Left lung (tissue), 14 donors: ENCODE measurements at places on chromosomes 11 and 22. TPM values are rescaled to one million over a fixed set of nuclear protein-coding genes. Genes with fewer than 3 reads are reported as not detected.
A peak's percentile ranks its signal among the peaks of the same experiment; 100 is the strongest.

MUC6 gene
- 0.74 TPM for polyA plus RNA-seq

OSBP gene
- polyA plus RNA-seq: 44.2 TPM

MS4A4E gene
- 1.2 TPM for polyA plus RNA-seq

BAIAP2L2 gene
- polyA plus RNA-seq: 1.1 TPM

CCDC116 gene
- polyA plus RNA-seq: 0.90 TPM

GRCh38 chr11:131672191-131672590, 301.8 kb downstream of the NTM start:
- DNase-seq: no peak

GRCh38 chr22:37206841-37207821, 5.1 kb downstream of the SSTR3 start:
- peak; percentile 31 for DNase-seq

- DNase-seq: peak; percentile 96
Measured at GRCh38 chr22:35380537-35381423, at the start of gene HMOX1. HMOX1 (plus strand) TSS chr22:35381096; CDS start chr22:35381174, 78 bp downstream.

DNA sequence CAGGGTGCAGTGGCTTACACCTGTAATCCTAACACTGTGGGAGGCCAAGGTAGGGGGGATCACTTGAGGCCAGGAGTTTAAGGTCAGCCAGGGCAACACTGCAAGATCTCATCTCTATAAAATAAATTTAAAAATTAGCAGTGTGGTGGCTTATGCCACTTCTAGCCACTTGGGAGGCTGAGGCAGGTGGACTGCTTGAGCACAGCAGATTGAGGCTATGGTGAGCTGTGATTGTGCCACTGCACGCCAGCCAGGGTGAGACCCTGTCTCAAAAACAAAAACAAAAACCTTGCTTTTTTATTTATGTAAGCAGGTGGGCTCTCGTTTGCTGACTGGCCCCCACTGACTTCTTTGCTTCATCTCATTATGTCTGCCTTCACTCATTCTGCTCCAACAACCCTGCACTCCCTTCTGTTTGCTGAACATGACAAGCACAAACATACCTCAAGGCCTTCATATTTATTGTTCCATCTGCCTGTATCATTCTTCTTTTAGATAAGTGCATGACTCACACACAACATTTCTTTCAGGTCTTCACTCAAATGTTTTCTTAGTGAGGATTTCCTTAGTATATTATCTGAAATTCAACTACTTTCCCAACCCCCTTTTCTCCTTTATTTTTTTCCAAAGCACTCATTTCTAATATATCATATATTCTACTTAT, 32.4 kb upstream of the CLNS1A start:
- DNase-seq: no peak

DNA sequence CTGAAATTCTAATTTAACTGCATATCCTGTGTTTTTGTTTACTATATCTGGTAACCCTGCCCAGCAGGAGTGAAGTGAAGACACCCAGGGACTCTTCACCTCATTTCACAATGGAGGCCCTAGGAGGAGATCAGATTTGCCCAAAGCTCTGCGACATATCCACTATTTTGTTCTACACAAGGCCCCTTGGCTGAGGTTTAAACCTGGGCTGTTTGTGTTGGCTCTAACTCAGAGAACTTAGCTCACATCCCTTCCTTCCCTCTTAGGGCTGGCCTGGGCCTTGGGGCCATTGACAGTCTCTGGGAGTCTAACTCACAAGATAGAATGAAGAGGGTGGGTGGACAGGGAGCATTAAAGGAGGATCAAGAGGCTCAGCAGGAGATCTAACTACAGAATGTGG, 8.2 kb upstream of the PLA2G3 start:
- no peak for DNase-seq

- DNase-seq: no peak
Measured at GRCh38 chr11:3138178-3139085, 26.7 kb downstream of the OSBPL5 start.

DNA sequence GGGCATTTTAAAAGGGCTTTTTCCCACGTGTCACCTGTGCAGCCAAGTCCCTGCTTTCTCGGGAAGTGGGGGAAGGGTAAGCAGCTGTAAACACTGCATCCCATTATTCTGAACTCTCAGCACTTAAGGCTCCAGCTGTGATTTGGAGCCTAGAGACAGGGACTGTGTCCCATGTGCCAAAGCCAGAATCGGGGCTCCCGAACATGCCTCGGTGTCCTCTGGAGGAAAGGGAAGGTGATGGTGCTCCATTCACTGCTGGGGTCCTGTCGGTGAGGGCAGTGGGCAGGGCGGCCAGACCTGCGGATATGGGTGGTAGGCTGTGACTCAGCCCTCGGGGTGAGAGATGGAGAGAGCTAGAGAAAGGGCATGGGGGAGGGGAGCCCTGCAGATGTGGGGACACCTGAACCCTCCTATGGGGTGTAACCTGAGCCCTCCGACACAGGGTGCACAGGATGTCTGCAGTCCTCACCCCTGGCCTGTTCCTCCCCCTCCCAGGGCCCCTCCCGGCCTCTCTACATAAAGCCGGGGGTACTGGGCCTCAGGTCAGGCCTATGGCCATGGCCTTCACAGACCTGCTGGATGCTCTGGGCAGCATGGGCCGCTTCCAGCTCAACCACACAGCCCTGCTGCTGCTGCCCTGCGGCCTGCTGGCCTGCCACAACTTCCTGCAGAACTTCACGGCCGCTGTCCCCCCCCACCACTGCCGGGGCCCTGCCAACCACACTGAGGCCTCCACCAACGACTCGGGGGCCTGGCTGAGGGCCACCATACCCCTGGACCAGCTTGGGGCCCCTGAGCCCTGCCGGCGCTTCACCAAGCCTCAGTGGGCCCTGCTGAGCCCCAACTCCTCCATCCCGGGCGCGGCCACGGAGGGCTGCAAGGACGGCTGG, 31.8 kb downstream of the CAPN1 start:
- no peak for DNase-seq

DNA sequence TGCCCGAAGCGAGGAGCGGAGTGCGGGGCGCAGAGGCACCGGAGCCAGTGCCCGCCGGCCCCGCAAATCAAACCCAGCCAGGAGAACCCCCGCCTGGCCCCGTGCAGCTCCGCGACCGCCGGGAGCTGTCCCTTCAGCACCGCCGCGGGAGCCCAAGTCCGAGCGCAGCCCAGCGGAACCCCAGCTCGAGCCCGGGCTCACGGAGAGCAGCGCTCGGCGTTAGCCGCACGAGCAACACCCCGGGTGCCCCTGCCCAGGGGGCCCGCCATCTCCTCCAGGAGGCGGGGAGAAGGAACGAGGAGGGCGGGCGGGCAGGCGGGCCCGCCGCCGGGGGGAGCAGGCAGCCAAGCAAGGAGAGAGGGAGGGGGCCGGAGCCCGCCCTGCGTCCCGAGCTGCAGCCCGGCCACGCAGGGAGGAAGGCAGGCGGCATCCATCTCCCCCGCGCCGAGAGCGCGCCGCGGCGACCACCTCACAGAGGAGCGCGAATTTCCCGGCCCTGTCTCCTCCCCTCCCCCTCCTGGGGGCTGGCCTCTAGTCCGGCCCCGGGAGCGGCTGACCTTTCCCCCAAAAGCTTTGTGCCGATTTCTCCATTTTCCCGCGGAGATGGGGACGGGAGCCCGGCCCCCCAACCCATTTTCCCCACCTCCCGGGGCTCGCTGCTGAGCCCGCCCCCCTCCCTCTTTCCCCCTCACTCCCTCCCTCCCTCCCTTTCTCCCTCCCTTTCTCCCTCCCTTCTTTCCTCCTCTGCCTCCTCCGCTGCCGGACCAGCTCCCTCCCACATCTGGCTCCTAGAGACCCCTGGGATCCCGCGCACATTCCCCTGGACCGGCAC, 621 bp downstream of the KCNC1 start:
- DNase-seq: peak; percentile 88

DNA sequence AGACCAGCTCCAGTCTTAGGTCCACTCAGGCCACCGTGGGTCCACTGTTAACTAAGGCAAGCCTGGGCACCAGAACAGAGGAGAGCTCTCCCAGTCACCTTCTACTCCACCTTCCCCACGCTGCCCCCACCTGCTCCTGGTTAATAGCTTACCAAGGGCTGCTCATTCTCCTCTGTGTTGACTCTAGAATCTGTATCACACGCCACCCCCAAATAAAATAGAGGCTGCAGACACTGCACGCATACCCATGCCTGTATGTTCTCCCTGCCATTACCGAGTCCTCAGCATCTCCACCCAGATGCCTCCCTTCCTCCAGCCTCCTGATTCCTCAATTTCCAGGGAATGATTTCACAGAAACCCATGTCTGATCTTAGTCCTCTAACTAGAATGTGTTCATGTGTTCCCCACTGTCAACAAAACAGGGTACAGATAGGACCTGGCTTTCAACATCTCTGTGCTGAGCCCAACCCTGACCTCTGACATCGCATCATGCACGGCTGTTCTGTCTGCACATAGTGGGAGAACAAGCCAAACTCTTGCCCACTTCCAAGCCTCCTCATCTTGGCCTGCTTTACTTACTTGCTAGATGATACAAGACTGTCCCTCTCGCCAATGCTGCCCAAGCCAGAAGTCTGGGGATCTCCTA, 49.8 kb downstream of the SMCO4 start:
- no peak for DNase-seq

DNA sequence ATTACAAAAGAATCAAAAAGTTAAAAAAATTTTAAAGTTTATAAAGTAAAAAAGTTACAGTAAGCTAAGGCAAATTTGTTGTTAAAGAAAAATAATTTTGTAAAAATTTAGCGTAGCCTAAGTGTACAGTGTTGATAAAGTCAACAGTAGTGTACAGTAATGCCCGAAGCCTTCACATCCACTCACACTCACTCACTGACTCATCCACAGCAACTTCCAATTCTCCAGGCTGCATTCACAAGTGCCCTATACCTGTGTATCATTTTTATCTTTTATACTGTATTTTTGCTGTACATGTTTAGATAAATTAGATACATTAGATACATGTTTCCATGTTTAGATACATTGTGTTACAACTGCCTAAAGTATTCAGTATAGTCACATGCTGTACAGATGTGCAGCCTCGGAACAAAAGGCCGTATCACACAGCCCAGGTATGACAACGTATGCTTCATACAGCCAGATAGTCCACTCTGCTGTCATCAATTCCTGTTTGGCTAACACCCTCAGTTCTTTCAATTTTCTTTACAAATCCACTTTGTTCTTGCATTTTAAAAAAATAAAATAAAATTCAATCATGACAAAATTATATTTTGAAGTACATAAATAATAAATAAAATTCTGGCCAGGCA, 80.7 kb downstream of the RBFOX2 start:
- no peak for DNase-seq
